Spinal cord (tissue), 10 donors: ENCODE measurements at places on chromosomes 11 and 22. TPM values are rescaled to one million over a fixed set of nuclear protein-coding genes. Genes with fewer than 3 reads are reported as not detected.

MAPK1 gene
- 138 TPM for polyA plus RNA-seq

NXPE1 gene
- not detected for polyA plus RNA-seq

IGLL1 gene
- not detected for polyA plus RNA-seq

CLDN5 gene
- 98.9 TPM for polyA plus RNA-seq

GP1BB gene
- 39.8 TPM for polyA plus RNA-seq

NFAM1 gene
- 2.5 TPM for polyA plus RNA-seq

CARD10 gene
- 13.0 TPM for polyA plus RNA-seq

TREH gene
- polyA plus RNA-seq, result 3.8 TPM

PAMR1 gene
- 16.7 TPM for polyA plus RNA-seq

AIFM3 gene
- 49.0 TPM for polyA plus RNA-seq

CHST1 gene
- 62.4 TPM for polyA plus RNA-seq

EHF gene
- 0.72 TPM for polyA plus RNA-seq

C11orf87 gene
- polyA plus RNA-seq, result 46.6 TPM

ST14 gene
- polyA plus RNA-seq, result 1.6 TPM

ASRGL1 gene
- 63.1 TPM for polyA plus RNA-seq

PDGFB gene
- 18.3 TPM for polyA plus RNA-seq

NRXN2 gene
- 415 TPM for polyA plus RNA-seq

MS4A14 gene
- polyA plus RNA-seq, result 0.73 TPM

PRPF19 gene
- 115 TPM for polyA plus RNA-seq

GAL3ST1 gene
- 46.6 TPM for polyA plus RNA-seq

OR4D5 gene
- not detected for polyA plus RNA-seq

ANGPTL5 gene
- polyA plus RNA-seq, result 0.59 TPM

SCUBE2 gene
- 23.9 TPM for polyA plus RNA-seq
